Metanephros (tissue), 2 donors: ENCODE measurements at places on chromosomes 3 and 15. TPM values are rescaled to one million over a fixed set of nuclear protein-coding genes. Genes with fewer than 3 reads are reported as not detected.

Gene RHOV
- 3.3 TPM for total RNA-seq

Gene CEP97
- total RNA-seq, result 19.8 TPM

Gene SHF
- 9.1 TPM for total RNA-seq

Gene ST3GAL6
- 38.2 TPM for total RNA-seq
